Smooth muscle cell of trachea (primary cell): ENCODE measurements at places on chromosomes 2 and 18. TPM values are rescaled to one million over a fixed set of nuclear protein-coding genes. Genes with fewer than 3 reads are reported as not detected.

UGT1A7 gene
- not detected in 2 replicates for total RNA-seq

SERPINB13 gene
- not detected in 2 replicates for total RNA-seq

ATP5F1A gene
- 696 and 1,284 TPM in 2 replicates for total RNA-seq

RUFY4 gene
- not detected in 2 replicates for total RNA-seq

TMEM178A gene
- total RNA-seq = 1.0 and 1.3 TPM in 2 replicates

PPP1R1C gene
- 0.33 and 2.2 TPM in 2 replicates for total RNA-seq

MROH2A gene
- not detected in 2 replicates for total RNA-seq

CEP192 gene
- total RNA-seq = 26.1 and 39.4 TPM in 2 replicates

MAPRE3 gene
- 5.8 and 8.1 TPM in 2 replicates for total RNA-seq

XDH gene
- 0.87 and 1.3 TPM in 2 replicates for total RNA-seq

IL18R1 gene
- total RNA-seq = 0.44 and 0.66 TPM in 2 replicates

POTEJ gene
- total RNA-seq = not detected in 2 replicates

KRTCAP3 gene
- total RNA-seq = not detected in 2 replicates

SYT4 gene
- not detected in 2 replicates for total RNA-seq

IL1R2 gene
- total RNA-seq = 0.83 TPM in 1 of 2 replicates, not detected in the other

NT5DC4 gene
- not detected in 2 replicates for total RNA-seq

NYAP2 gene
- not detected in 2 replicates for total RNA-seq

MBOAT2 gene
- total RNA-seq = 73.4 and 78.4 TPM in 2 replicates

FAM237A gene
- not detected in 2 replicates for total RNA-seq

SLC9A4 gene
- not detected in 2 replicates for total RNA-seq

EVA1A gene
- 18.0 and 32.1 TPM in 2 replicates for total RNA-seq

M1AP gene
- total RNA-seq = not detected in 2 replicates

CCDC85A gene
- total RNA-seq = 0.66 and 0.73 TPM in 2 replicates

STEAP3 gene
- total RNA-seq = 25.6 and 34.6 TPM in 2 replicates

TP53I3 gene
- total RNA-seq = 59.9 and 88.3 TPM in 2 replicates

MYL1 gene
- total RNA-seq = not detected in 2 replicates

C2orf80 gene
- total RNA-seq = not detected in 2 replicates

ANKRD62 gene
- total RNA-seq = not detected in 2 replicates

SCYGR1 gene
- total RNA-seq = not detected in 2 replicates

STPG4 gene
- 0.17 TPM in 1 of 2 replicates, not detected in the other for total RNA-seq

RPS27A gene
- total RNA-seq = 489 and 1,035 TPM in 2 replicates

SIX2 gene
- 0.17 TPM in 1 of 2 replicates, not detected in the other for total RNA-seq

FNDC4 gene
- 21.7 and 34.7 TPM in 2 replicates for total RNA-seq

SEMA4C gene
- 25.0 and 27.5 TPM in 2 replicates for total RNA-seq

TLK1 gene
- 33.7 and 34.6 TPM in 2 replicates for total RNA-seq

TAF4B gene
- 1.9 and 3.5 TPM in 2 replicates for total RNA-seq

WNT10A gene
- not detected in 2 replicates for total RNA-seq
